ENCODE measurements at places on chromosomes 6 and 20.

GRCh38 chr20:41895241-41896032, 277.3 kb upstream of the CHD6 start:
- no peak for DNase-seq

DNA sequence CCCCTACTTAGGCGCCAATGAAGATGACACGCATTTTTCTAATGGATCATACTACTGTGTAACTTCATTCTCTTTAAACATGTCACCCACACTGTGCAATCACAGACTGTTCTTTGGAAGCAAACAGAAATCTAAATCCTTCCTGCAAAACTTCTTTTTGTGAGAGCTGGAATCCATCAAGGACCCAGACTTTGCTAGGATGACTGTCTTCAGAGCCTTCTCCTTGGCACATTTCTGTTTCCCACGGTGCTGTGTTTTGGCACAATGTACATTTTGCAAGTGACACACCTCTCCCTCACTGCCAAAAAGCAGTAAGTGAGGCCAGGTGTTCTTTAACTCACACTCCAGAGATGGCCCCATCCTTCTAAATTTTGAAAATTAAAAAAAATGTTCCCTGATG, 21.7 kb upstream of the TAGAP start:
- DNase-seq: no peak

GRCh38 chr6:64415926-64416325, 780.3 kb downstream of the PHF3 start:
- no peak for DNase-seq

GRCh38 chr6:139764498-139764986, 390.1 kb upstream of the CITED2 start:
- DNase-seq: no peak

- DNase-seq: no peak
Observed at GRCh38 chr6:132096245-132096644, 145.1 kb upstream of the CCN2 start.

GRCh38 chr20:46275091-46275490, 33.2 kb downstream of the CDH22 start:
- no peak for DNase-seq

GRCh38 chr20:20017844-20018185, 653 bp downstream of the NAA20 start:
- peak; percentile 35 for DNase-seq

DNA sequence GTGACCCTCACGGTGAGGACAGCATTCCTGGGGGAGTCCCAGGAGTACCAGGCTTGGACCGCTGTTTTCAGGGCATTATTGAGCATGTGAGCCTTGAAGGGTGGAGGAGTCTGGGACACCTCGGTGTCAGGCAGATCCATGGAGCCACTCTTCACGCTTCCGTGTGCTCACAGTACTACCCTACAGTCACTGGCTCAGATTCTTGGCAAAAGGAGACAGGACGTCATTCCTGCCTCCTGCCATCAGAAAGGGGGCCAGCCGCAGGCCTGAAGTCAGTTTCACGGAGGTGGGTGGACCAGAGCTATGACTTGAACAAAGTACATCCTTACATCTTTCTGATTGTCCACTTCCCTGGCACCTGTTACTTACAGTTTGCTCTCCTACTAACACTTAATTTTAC, 88.9 kb upstream of the CD83 start:
- no peak for DNase-seq

DNA sequence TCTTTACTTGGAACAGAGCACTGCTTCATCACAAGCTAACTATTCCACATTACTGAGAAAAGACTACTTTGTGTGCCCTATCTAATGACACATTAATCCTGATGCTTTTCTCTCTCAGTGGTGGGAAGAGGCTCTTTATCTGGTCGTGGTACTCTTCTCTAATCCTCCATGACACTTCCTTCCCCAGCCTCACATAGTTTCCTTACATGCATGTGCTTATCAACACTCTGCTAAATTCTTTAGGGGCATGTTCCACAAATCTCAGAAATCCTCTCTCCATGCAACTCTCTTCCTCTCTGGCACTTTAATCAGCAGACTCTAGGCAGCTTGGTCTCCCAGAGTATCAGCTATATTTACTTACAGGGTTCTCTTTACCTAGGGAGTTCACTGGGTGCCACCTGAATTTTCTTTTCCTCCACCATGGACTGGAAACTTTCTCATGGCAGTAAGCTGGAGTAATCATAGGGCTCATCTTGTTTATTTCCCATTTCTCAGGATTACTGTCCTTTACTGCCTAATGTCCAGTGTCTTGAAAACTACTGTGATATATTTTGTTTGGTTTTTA, 27.0 kb upstream of the SLC22A2 start:
- DNase-seq: no peak

DNA sequence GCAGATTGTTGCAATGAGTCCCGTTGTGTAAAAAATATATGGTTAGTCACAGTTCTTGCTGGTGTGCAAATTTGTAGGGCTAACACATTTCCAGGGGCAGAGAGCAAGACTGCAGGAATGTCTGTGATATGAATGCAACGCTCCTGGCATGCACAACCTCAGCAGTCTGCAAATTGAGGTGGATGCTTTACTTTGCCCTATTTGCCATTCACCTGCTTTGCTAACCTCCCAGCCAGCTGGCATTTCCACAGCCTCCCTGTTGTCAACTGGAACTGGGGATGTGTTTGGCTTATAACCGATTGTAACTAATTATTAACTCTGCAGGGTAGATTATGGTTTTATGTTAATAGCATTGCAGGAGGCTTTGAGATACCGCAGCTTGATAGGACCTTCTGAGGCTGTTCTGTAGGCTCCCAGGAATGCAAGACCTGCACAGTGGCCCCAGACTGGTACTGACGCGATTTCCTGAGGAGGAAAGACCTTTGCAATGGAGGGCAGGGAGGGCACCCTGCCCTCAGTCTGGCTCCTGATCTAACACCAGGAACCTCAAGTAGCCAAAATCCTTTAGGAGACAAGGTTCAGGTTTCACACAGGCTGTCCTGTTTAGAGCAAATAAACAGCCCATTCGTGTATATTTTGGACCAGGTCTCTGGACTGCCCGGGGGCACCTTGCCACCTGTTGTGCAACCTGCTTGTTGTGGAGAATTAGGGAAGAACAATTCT, 53.4 kb downstream of the EDN1 start:
- no peak for DNase-seq

DNA sequence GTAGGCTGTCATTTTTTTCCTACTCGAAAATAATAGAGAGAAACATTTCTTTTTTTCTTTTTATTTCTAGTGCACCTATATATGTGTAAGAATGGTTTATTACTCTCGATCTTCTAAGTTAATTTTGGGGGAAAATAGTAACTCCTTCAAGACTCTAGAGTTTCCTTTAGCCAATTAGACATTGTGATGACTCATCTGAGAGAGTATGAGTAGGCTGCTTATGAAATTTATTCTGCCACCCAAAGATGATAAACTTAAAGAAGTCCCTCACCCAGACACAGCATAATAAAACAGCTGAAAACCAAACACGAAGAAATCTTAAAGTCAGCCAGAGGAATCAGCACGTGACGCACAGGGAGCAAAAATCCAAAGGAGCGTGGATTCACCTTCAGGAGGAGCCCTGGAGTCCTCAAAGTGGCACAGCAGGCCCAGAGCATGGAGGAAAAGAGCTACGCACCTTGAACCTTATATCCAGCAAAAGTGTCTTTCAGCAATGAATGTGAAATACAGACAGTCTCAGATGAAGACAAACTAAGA, 81.9 kb downstream of the ERMARD start:
- no peak for DNase-seq

GRCh38 chr6:140806431-140806830, 1326.3 kb upstream of the GJE1 start:
- no peak for DNase-seq

DNA sequence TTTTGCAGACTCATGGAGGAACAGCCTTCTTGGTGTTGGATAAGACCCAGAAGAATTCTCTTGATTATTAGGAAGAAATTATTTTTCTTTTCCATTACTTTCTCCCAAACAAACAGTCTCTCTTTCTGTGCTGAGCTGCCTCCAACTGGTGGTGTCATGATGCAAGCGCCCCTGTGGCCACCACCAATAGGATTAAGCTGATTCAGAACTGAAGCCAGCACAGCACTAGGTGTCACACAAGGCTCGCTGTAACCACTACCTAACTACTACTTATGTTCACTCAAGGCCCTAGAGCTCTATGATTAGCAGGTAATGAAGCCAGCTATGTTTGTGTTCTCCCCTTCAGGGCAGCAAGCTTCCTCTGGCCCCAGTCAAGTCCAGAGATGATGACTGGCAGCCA, 123.4 kb downstream of the HTR1B start:
- DNase-seq: no peak

- no peak for DNase-seq
Observed at GRCh38 chr20:50724851-50725723, 6.3 kb upstream of the PARD6B start.

- DNase-seq: peak; percentile 70
Observed at GRCh38 chr6:137589067-137589848, 95.1 kb upstream of the OLIG3 start.

DNA sequence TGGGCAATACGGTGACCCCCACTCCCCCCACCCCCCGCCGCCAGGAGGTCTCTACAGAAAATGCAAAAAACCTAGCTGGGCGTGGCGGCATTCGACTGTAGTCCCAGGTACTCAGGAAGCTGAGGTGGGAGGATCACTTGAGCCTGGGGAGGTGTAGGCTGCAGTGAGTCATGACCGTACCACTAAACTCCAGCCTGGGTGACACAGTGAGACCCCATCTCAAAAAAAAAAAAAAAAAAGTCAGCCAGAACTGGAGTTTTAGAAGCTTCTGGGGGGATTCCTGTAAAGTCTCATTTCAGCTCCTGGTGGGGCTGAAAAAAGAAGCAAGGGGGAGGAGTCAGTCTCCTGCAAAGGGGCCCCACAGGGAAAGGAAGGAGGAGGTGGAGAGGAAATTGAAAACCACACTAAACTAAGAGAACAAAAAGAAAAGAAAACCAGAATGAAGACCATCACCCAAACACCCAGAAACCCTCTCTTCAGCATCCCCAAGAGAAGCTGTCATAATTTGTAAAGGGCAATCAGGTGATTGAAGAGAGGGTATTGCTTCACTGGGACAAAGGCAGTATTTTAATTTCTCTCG, 50.4 kb downstream of the NOL4L start:
- DNase-seq: no peak

DNA sequence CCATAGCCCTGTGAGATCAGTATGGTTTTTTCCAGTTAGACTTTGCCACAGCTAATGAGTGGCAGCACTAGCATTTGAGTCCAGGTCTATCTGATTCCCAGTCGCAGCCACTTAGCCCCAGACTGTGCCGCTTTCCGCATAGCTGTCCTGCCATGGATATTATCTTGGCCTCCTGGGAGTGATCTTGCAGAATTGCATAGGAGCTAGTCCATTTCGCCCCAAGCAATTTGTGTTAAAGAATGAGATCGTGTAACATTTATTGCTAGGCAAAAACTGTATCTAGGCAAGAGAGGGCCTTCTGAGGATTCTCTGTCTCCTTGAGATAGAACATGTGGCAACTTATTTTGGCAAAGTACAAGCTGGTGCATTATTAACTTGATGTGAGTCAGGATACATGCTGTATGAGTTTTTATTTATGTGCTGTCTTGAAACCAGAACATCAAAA, 74.2 kb downstream of the EZR start:
- no peak for DNase-seq

DNA sequence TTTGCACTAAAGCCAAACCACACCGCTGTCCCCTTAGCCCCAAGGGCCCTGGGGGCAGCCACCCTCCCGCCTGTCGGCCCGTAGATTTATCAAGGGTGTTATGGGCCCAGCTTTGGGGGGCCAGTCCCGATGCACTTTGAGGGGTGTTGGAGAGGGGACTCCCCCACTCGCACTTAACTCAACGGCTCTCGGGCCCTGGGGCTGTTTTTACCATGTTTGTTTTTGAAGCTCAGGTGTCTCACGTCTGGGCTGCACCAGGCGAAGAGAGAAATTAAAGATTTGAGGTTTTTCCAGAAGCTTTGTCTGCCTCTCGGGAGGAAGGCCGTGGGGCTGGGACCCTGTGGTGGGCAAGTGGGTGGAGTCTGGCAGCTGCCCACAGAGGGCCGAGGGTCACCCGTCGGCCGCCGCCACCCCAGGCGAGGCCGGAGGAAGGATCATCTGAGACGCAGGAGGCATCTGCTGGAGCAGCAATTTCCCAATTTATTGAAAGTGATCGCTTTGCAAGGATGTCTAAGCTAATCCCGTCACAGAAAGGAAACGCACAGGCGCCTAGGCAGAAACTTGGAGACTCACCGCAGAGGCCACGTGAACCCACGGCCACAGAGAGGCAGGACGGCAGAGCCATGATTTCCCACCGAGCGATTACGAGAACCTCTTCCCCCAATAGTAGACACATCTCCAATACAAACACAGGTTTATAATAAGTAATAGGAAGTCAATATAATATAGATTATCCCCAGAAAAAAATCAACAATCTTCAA, 3.8 kb downstream of the SLC2A4RG start:
- DNase-seq: peak; percentile 1

DNA sequence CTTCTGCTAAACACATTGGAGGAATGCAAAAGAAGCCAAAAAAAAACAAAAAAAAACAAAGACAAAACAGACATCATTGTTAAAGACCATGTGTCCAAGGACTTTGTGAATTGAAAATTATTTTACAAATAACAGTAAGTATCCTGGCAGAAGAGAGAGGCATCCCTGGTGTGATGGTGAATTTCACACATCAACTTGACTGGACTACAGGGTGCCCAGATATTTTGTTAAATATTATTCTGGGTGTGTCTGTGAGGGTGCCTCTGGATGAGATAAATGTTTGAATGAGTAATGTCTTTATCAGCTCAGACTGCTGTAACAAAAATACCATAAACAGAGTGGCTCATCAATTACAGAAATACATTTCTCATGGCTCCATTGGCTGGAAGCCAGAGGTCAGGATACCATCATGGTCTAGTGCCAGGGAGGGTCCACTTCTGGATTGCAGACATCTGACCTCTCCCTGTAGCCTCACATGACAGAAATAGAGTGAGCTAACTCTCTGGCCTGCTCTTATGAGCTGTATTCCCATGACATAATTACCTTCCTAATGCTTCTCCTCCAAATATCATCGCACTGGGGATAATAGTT, 12.2 kb upstream of the C6orf118 start:
- no peak for DNase-seq

DNA sequence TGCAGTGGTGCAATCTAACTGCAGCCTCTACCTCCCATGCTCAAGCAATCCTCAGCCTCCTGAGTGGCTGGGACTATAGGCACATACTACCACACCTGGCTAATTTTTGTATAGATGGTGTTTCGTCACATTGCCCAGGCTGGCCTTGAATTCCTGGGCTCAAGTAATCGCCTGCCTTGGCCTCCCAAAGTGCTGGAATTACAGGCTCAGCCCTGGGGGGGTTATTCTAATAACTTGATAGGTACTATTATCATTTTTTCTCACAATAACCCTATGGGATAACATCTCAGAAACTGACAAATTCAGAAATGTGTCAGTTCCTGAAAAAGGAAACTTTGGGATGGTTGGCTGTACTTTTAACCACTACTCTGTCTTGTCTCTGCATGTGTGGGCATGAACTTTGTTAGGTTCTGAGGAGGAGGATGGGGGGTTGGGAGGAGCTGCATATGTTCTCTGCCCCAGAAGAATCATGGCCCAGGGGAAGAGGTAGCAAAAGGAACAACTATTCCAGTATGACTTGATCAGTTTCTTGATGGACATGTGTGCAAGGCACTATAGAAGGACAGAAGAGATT, 169.9 kb downstream of the CARMIL1 start:
- DNase-seq: no peak

GRCh38 chr6:47000842-47001241, 41.3 kb downstream of the ADGRF1 start:
- no peak for DNase-seq

- DNase-seq: no peak
Observed at GRCh38 chr6:147909640-147910039, 401.1 kb downstream of the SAMD5 start.

- DNase-seq: no peak
Observed at GRCh38 chr20:1215386-1216170, 10.3 kb upstream of the RAD21L1 start.

- no peak for DNase-seq
Observed at GRCh38 chr6:3825851-3826581, 23.2 kb upstream of the FAM50B start.

All from germinal center (tissue), 1 donor.